ENCODE measurements at places on chromosomes 12 and 14.

- peak; percentile 13 for DNase-seq
These were observed 897 bp downstream of the SUDS3 start for GRCh38 chr12:118377021-118377883.

DNA sequence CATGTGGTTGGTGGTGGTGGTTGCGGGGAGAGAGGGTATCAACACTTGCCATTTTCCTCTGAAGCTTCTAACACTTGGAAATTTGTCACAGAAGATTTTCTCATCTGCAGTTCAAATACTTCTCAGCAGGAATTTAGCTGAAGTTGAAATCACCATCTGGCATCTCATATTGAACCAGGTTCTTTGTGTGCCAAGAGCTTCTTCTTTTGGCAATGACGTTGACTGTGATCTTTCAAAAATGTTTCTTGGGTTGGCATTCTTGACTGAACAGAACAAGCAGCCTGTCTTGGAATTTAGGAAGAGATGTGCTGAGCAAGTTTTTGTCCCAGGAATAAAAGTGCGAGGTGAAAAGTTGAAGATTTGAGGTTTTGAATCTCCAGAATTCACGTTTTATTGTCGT is 8.7 kb upstream of the NIN start:
- no peak for DNase-seq

GRCh38 chr12:71270057-71270456 is 112.3 kb upstream of the TSPAN8 start:
- DNase-seq, result no peak

- no peak for DNase-seq
These were observed 340.7 kb downstream of the DPF3 start for GRCh38 chr14:72553161-72553560.

DNA sequence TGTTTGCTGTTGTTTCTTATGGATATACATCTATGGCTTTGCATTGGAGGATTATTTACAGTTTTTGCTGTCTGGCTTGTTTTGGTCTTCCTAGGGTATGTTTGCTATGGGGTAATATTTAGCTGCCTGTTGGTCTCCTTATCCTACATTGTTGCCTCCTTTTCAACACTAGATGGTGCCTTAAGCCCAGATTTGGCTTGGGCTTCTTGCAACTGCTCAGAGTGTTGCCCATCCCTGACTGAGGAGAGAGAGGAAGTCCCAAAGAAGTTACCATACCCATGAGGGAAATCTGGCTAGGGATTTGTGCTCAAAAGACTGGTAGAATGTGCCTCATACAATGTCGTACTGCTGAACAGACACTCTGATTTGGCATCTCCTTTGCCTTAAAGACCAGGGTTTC is 94.6 kb upstream of the MUCL1 start:
- DNase-seq, result peak; percentile 74

DNA sequence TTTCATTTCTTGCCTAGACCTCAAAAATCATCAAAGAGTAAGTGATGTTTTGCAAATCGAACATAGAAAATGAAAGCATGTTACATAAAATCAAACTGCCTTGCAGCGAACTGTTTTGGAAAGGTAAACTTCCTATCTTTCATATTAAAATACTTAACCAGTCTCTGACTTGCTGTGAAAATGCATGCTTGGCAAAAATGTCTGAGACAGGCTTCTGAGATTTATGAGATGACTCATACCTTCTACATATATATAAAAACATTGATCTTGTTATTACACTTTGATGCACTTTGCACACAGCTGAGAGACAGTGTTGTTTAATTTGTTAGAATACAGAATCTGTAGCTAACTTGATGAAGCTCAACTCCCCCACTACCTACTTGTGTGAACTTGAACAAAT is 179.1 kb downstream of the KITLG start:
- no peak for DNase-seq

- DNase-seq, result no peak
These were observed 1.5 kb downstream of the HIF1A start for GRCh38 chr14:61696753-61697318.

GRCh38 chr12:47121146-47121545 is 41.4 kb upstream of the AMIGO2 start:
- no peak for DNase-seq

All from ELF-1 (cell line).